T follicular helper cell (primary cell): ENCODE measurements at places on chromosomes 2 and 18.

DNA sequence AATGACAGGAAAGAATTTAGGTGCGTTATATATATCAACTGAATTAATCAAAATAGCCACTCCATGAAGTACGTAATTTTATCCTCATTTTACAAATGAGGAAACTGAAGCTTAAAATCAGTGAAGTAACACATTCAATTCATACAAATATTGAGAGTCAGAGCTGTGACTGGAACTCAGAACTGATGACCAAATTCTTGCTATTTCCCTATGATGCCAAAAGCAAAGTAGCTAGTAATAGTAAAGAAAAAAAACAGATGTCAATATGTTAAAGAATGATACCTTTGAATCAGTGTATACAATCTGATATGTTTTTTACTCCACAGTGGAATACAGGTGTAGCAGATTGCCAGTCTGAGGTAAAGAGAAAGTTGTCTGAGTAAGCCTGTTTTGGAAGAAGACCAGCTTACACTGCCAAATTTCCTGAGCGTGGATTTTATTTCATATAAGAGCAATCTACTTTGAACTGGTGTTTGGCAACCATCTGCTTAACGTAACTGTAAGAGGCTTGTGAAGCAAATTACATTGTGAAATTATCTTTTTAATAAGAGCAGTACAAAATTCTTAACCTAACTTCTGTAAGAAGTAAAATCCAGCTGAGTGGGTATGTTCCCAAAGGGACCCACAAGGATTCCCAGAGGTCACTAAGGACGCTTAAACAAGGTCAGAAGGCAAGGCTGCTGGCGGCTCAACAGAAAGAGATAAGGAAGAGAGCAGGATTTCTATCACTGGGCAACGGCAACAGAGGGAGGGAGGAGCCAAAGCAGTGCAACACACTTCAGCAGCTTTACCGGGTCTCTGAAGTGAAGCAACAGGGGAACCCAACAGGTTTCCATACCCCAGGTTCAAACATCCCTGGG is 85.6 kb downstream of the IKZF2 start:
- DNase-seq = no peak

- no peak for DNase-seq
These were observed 993.1 kb downstream of the TSN start for GRCh38 chr2:122748552-122749011.

GRCh38 chr2:124559236-124559635 is 534.1 kb downstream of the CNTNAP5 start:
- DNase-seq = no peak

GRCh38 chr2:219207884-219208740 is 1.5 kb downstream of the ZFAND2B start:
- no peak for DNase-seq

- DNase-seq = no peak
These were observed 105.6 kb upstream of the NDUFV2 start for GRCh38 chr18:8996771-8997432.

- no peak for DNase-seq
These were observed 104.1 kb upstream of the UBXN4 start for GRCh38 chr2:135637456-135638087.

- no peak for DNase-seq
These were observed 19.4 kb downstream of the KANSL3 start for GRCh38 chr2:96618596-96619283.

DNA sequence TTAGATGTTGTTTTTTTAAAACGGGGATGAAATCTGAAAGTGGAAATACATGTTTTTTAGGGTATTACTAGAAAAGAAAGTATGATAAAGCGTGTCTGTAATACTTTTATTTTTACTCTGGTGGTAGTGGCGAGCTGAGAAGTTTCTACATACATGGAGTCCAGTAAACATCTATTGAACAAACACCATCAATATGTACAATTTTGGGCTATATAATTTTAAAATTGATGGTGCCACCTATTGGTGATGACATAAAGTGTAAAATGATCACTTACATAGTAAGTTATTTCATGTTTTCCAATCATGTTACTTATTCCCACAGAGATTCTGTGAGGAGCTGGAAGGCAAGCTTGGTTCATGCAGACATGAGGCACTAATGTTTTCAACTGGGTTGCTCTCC is 31.5 kb upstream of the NFE2L2 start:
- no peak for DNase-seq

GRCh38 chr18:54238173-54238936 is 13.9 kb upstream of the MBD2 start:
- no peak for DNase-seq

- no peak for DNase-seq
These were observed 626.7 kb downstream of the GALR1 start for GRCh38 chr18:77876319-77876865.

DNA sequence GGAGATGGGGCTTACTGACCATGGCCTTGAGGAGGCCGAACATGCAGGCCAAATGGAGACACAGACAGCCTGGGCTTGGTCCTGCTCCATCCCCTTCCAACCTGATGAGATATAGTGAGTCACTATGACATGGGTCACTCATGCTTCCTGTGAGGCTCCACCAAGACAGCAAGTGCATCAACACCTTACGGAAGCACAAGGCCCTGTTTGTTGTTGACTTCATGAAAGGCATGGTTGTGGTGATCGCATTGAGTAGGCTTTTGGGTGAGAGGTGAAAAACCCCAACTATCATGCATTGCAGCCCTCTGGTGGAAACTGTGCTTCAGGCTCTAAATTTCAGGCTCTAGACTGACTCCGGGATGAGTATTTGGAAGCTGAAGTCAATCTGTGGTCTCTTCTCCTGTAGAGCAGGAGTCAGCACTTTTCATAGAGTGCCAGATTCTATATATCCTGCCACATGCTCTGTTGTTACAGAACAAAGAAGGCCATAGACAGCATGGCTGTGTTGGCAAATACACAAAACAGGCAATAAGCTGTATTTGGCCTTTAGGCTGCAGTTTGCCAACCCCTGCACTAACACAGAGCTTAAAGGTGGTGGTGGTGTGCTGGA is 10.1 kb downstream of the IL37 start:
- DNase-seq = no peak

DNA sequence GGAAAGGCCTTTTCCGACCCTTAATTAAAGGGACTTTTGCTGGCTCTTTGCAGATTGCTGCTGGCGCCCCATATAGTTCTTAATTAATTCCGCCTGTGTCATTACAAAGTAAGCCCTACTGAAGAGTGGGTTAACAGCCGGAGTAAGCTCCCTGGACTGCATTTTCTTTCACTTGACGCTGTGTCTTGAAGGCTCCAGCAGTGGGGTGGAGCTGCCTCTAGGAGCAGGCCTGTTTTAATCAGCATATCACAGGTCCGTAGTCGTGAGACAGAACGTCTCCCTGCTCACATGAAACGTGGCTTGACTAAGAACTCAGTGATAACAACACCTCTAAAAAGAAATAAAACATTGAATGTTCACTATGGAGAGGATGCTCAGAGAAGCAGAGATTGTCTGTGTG is 329.9 kb upstream of the RAB12 start:
- DNase-seq = no peak

GRCh38 chr2:3575534-3576262 is 638 bp downstream of the RPS7 start:
- peak; percentile 21 for DNase-seq

DNA sequence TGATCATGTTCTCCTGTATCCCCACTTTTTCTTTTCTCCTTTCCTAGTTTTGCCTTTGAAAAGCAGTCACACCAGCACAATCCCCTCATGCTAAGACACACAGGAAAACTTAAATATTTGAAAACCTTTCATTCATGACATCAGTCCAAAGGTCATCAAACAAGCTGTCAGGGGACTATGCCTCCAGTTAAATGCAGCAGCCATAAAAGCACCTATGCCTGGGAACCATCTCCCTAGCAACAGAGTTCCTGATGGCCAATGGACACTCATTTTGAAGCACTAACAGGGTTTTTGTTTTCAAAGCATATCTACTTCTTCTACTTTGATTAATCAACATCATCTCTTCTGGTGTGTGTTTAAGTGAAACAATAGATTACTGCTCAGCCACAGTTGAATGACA is 286.4 kb upstream of the PARD3B start:
- no peak for DNase-seq

- DNase-seq = no peak
These were observed 1.9 kb downstream of the GLI2 start for GRCh38 chr2:120737340-120738101.

- DNase-seq = no peak
These were observed 5.0 kb downstream of the GYPC start for GRCh38 chr2:126660971-126661370.

DNA sequence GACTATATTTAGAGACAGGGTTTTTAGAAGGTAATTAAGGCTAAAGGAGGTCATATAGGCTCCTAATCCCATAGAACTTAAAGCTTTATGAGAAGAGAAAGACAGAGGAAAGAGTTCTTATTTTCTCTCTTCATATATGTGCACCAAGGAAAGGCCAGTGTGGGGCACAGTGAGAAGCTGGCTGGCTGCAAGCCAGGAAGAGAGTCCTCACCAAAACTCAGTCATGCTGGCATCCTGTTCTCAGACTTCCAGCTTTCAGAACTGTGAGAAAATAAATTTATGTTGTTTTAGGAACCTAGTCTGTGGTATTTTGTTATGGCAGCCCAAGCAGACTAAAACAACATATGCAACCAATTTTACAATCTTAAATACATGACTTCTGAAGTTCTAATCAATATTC is 31.5 kb upstream of the ATIC start:
- DNase-seq = no peak

DNA sequence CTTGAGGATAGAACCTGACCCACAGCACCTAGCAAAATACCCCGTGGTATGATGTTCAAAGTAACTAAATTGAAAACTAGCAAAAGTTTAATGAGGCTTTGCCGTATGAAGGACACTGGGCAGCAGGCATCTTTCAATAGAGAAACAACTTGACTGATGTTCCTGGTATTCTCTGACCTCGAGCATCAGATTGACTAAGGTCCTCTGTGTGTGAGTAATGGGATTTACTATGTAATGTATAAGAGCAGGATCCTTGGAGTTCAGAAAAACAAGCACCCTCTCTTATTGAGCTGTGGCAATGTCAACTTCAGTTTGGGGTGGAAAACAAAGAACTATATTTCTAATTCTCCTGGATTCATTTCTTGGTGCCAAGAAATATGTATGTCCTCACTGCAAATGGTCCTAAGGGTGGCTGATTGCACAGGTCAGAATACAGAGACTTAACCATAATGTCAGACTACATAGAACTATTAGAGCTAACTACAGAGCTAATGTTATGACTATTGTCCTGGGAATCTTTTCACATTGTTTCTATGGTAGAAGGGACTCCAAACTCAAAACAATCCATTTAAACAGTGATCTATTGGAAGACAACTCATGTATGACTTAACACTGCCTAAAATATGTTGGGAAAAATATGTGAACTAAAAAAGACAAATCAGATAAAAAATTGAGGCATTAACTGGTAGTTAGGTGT is 4.4 kb downstream of the TNFAIP6 start:
- no peak for DNase-seq

DNA sequence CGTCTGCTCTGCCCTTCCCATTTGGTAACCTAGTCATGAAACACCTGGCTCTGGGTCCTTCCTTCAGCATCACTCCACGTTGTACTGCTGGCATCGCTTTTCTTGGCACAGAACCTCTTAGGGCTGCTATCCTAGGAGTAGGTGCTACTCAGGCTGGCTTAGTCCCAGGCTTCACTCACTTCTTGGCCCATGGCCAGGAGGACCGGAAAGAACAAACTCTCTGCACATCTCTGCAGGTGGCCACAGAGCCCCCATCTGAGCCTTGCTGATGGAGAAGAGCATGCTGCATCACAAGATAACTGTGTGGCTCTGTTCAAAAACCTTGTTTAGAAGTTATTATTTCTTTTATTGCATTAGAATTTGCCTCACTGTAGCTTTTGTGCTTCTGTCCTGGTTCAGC is 447.2 kb upstream of the TNP1 start:
- no peak for DNase-seq

GRCh38 chr18:59628995-59629394 is 68.2 kb downstream of the CCBE1 start:
- DNase-seq = no peak

DNA sequence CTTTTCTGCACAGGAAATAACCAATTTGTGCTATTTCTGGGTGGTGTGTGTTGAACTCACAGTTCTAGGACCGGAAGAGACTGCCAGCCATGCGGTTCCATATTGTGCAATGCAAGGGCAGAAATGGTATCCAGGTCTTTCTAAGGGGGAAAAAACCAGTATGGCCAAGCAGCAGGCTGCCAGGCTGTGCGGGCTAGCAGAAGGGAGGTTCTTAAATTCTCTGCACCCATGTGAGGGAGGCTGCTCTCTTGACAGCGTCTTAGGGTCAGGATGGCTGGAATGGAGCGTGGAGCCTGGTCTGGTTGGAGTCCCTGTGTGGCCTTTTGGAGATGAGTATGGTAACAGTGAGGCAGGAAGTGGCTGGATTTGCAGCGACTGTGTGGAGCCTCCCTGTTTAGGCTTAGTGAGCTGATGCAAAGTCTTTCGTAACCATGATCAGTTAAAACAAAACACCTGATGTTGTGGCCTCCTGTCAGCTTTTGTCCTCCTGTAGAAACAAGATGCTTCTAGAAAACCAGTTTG is 52.6 kb downstream of the NCK2 start:
- DNase-seq = no peak

GRCh38 chr2:222318026-222318711 is 19.4 kb upstream of the PAX3 start:
- peak; percentile 29 for DNase-seq

GRCh38 chr2:164182116-164182627 is 439.1 kb downstream of the GRB14 start:
- no peak for DNase-seq

GRCh38 chr18:5484526-5484925 is 59.3 kb downstream of the EPB41L3 start:
- DNase-seq = no peak

DNA sequence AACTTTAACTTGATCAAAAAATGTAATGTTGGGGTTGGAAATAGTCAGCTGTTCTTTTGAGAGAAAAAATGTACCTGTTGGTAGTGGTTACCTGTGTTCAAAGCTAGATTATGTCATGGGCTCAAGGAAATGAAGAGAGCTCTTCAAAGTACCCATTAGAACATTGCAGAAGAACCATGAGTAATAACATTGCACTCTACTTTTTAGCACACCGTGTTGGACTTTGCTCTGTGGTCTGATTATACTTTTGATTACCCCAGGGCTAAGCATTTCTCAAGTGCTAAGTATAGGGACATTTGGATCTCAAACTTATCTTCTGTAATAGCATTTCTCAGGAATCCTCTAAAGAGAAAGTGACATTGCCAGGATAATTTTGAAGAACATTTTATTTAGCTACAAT is 1122.8 kb upstream of the CELF4 start:
- DNase-seq = no peak

DNA sequence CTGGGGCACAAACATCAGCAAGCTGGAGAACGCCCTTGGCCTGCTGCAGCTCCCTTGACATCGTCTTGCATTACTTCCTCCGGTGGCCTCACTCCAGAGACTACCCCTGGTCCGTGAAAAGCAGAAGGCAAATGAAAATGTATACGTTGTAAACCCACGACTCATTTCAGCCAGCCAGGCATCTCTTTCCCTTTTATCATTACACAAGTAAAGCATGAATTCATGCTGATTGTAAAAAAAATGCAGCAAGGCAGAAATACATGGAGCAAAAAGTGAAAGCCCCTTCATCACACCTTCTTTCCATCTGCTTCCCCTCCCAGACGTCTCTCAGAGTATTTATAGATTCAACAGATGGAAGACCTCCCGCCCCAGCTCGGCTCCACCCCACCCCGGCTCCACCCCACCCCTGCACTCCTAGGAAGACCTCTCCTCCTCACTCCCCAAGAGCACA is 41.6 kb upstream of the RALBP1 start:
- no peak for DNase-seq

- DNase-seq = no peak
These were observed 62.6 kb downstream of the DSEL start for GRCh38 chr18:67453901-67454300.
